ENCODE measurements at places on chromosomes 4 and X. TPM values are rescaled to one million over a fixed set of nuclear protein-coding genes. Genes with fewer than 3 reads are reported as not detected.

FAM149A gene
- total RNA-seq, result 2.0 TPM

BEX1 gene
- total RNA-seq, result 0.39 TPM

HMGB3 gene
- total RNA-seq, result 22.8 TPM

BEND2 gene
- total RNA-seq, result not detected

NOX1 gene
- not detected for total RNA-seq

TCEAL7 gene
- not detected for total RNA-seq

PPP1R2C gene
- 0.38 TPM for total RNA-seq

All from activated T-cell treated with anti-CD3 and anti-CD28 coated beads, Interleukin-2, amount 50 U/mL, for 72 hours (primary cell).